ENCODE measurements at places on chromosomes 13 and 19.

GRCh38 chr19:10896851-10897526, 25.6 kb downstream of the CARM1 start:
- no peak for DNase-seq

- DNase-seq: no peak
Measured at GRCh38 chr19:2412449-2412848, 14.9 kb downstream of the TIMM13 start.

DNA sequence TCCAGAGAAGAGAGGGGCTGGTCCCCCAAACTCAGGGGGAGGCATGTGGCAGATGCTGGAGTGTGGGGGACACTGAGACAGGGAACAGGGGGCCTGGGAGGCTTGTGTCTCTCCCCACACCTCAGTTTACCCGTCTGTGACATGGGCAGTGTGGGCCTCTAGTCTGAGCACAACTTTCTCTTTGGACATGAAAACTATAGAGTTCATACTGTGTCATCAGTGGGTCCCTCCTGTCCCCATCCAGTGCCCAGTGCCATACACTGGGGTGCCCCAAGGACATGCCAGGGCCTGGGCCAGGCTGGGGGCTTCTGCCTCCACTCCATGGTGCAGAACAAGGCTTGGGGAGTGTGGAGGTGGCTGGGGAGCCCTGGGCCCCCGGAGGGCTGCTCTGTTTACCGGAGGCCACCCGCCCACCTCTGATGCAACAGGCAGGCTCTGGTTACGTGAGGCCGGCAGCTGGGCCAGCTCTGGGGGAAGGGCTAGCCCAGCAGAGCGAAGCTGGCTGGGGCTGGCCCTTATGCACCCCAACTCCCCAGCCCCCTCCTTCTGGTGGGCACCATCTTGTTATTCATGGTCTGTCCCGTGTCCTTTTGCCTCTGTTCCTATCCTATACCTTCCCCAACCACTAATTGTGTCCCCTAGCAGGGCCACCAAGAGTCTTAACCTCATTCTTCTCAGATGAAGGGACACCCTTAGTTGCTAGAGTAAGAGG, 1.9 kb upstream of the MEF2B start:
- no peak for DNase-seq

GRCh38 chr19:11093689-11094238, 4.5 kb downstream of the LDLR start:
- no peak for DNase-seq

DNA sequence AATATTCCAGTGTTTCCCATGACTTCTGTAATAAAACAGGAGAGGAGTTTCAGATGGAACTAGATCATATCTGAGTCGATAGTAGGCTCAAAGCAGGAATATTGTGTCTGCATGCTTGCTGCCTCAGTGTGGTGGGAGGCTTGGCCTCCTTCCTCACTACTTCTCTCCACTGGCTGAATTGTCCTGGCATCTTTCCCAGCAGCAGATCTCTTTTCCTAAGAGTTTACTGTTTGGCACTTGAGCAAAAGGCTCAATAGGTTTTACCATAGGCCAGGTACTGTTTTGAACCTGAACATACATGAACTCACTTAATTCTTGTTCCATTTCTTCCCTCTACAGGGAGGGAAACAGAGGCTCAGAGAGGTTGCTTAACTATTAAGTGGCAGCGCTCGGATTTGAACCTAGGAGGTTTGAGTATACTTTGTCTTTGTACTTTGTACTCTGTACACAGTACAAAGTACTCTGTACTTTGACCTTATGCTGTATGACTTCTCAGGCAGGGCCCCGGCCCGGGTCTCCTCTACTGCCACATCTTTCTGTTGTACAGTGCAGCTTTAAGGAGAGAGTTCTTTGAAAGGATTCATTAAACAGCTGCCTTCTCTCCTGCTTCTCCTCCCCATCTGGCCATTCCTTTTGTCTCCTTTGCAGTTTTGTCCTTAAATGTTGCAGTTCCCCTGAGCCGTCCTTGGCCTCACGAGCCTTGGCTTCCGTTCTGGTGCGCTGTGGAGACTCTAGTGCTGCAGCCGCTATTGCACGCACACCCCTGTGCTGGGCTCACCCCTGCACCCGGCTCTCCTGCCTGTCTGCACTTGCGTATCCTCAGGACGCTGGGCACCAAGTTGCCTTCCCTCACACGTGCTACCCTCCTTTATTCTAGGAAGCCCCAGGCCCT, 8.1 kb downstream of the B3GLCT start:
- DNase-seq: no peak

DNA sequence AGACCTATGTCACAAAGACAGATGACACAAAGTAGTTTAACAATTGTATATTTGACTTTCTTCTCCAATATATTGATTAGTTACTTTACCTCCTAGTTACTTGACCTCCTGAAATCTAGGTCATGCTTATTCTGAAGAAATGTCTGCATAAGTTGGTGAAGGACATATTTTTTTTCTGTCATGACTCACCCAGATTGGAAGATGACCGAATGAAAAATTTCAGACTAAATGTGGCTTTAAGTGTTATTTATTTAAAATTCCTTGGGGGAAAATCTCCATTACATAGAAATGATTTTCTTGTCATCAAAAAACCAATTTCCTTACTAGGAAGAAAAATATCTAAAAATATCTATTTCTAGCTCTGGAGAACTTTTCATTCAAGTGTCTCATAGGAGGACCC, 217.1 kb downstream of the POSTN start:
- no peak for DNase-seq

DNA sequence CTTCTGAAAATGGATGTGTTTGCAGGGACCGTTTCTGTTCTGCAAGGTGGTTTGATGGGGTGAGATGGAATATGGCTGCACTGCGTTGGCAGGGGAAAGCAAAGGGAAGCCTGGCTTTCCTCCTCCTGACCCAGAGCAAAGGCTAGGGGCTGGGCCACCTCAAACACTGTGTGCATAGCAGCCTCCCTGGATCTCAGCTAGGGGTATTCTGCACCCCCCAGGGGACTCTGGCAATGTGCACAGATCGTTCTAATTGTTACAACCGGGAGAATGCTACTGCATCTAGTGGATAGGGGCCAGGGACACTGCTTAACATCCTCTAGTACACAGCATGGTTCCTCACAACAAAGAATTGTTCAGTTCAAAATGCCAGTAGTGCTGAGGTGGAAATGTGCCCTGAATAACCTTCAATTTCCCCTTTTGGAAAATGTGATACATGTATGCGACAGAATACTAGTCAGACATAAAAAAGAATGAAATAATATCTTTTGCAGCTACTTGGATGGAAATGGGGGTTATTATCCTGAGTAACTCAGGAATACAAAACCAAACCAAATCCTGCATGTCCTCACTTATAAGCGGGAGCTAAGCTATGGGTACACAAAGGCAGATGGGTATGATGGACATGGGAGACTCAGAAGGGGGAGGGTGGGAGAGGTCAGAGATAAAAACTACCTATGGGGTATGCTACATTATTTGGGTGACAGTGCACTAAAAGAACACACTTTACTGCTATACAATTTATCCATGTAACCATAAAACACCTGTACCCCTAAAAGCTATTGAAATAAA, 671.2 kb downstream of the UQCRFS1 start:
- no peak for DNase-seq

- DNase-seq: no peak
Measured at GRCh38 chr13:33764716-33765115, 53.2 kb upstream of the RFC3 start.

GRCh38 chr13:110942248-110942981, 27.5 kb upstream of the ANKRD10 start:
- no peak for DNase-seq

DNA sequence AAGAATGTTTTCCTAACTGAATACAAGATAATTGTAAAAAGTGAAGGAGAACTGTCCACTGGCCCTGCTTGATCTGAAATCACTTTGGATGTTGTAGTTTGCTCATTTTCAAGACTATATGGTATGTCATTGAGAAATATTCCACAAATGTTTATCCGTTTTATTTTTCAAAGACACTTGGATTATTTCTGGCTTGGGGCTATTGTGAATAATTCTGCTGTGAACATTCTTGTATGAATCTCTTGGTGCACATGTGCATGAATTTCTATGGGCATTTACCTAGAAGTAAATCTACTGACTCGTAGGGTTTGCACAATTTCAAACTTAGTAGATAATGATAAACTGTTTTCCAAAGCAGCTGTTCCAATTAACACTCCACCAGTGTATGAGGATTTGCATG, 8.6 kb downstream of the RXFP2 start:
- no peak for DNase-seq

GRCh38 chr13:111966933-111967332, 100.0 kb upstream of the SOX1 start:
- DNase-seq: no peak

DNA sequence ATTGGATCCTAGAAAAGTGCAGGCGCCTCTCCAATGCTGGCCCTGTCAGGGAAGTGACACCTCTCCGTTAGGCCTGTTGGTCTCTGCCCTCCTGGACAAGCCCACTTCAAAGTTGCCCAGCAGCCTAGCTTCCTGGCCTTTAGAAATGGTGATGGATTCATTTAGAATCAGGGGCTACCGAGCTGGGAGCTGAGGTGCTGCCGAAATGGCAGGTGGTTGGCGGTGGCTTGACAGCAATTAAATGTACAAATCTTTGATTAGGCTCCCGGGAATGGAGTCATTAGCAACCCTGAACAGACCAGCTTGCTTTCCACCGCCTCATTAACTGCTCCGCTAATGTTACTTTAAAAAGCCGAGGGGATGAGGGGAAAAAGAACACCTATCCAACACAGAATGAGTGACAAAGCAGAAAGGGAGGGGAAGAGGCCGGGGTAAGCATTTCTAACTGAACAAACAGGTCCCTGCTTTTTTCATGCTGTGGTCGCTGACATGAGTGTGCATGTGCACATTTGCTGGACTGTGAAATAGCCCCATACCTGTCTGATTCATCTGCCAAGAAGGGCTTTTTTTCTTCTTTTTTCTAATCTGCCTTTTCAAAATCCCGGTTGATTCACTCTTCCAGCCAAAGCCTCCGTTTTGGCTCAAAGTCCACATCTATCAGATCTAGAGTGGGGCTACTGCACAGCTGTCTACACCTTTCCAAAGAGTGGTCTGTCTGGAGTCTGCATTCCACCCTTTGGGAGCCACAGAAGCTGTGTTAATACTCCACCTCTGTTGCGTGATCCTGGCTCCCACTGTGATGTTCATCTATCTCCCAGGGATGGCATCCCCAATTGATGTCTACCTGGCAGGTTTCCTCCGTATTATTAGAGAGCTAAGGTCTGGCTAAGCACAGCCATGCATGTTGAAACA, 431.9 kb downstream of the COG6 start:
- peak; percentile 36 for DNase-seq

DNA sequence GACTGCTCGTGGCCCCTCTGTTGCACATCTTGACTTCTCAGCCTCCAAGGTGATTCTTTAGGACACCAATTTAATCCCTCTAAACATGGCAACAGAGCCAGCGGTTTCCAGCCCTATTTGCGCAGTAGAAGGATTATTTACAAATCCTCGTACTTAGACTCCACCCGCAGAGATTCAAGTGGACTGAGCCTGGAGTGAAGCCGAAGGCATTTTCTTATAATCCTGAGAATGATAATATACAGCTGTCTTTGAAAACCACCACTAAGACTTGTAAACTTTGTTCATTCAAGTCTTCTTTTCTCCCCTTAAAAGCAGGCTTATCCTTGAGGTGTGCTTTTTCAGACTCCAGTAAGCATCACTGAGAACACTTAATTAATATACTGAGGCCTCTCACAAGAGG, 4.8 kb upstream of the DPRX start:
- no peak for DNase-seq

GRCh38 chr19:18385675-18386542, at the start of gene GDF15:
Gene GDF15 (plus strand): TSS chr19:18386158. CDS start chr19:18386190, 32 bp downstream.
- no peak for DNase-seq

- no peak for DNase-seq
Measured at GRCh38 chr19:41299046-41299754, 10.8 kb upstream of the CCDC97 start.

- DNase-seq: no peak
Measured at GRCh38 chr19:37334179-37335071, 36.5 kb upstream of the ZNF527 start.

DNA sequence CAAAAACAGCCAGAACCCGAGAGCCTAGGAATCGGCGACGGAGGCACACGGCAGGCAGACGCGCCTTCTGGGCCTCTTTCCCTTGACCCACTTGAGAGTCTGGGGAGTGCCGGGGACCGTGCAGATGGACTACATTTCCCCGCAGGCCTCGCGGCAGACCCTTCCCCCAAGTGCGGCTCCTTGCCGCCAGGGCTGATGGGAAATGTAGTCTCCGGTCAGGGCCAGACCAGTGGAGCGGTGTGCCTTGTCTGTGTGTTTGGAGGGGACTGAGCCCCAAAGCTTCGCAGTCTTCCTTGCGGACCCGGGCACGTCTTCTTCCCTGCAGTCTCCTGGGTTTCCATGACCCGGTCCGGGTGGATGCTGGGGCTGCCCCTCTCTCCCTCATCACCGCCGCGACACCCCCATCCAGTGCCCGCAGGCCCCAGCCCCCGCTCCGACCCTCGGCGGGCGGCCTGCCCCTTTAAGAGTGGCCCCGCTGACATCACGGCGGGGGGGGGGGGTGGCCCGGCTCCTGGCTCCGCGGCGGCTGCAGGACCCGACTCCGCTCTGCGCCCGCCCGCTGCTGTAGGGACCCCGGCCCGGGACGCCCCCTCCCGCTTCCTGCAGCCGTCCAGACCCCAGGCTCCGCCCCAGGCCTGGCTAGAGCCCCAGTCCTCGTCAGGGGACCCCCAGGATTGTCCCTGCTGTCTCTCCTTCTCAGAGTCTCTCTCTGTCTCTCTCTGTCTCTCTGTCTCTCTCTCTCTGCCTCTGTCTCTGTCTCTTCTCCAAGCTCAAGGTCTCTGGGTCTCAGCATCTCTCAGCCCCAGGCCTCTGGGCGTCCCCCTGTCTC, 758 bp upstream of the CACNG7 start:
- DNase-seq: no peak

- no peak for DNase-seq
Measured at GRCh38 chr13:45349438-45349837, 8.5 kb upstream of the TPT1 start.

DNA sequence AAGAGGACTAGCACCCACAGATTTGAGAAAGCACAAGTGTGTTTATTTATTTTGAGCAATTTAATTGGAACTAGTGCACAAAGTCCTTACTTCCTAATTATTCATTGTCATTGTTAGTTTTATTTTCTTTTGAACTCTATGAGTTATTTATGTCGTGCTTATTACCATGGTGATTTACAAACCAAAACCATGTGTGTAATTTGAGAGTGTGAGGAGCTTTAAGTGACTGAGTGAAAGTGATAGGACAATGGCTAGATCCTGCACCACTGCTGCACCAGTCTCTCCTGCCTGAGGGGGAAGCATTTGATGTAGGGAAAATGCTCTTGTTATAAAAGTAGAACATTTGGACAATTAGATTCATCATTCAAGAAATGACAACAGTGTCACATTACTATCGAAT, 172.3 kb upstream of the KLF12 start:
- peak; percentile 87 for DNase-seq

DNA sequence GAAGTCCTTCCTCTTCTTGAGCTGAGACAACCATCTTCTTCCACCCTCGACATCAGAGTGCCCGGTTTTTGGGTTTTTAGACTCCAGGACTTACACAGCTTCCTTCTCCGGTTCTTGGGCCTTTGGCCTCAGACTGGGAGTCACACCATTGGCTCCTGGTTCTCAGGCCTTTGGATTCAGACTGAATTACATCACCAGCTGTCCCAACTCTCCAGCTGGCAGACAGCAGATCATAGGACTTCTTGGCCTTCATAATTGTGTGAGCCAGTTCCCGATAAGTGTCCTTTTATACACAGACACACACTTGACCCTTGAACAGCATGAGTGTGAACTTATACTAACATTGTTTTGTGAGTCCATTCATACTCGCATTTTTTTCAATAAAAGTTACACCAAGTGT, 166.0 kb upstream of the UBL3 start:
- no peak for DNase-seq

- DNase-seq: no peak
Measured at GRCh38 chr19:9058905-9059667, 27.8 kb upstream of the OR1M1 start.
